RWPE1 (cell line): ENCODE measurements at places on chromosomes 2 and 18.
A peak's percentile ranks its signal among the peaks of the same experiment; 100 is the strongest.

DNA sequence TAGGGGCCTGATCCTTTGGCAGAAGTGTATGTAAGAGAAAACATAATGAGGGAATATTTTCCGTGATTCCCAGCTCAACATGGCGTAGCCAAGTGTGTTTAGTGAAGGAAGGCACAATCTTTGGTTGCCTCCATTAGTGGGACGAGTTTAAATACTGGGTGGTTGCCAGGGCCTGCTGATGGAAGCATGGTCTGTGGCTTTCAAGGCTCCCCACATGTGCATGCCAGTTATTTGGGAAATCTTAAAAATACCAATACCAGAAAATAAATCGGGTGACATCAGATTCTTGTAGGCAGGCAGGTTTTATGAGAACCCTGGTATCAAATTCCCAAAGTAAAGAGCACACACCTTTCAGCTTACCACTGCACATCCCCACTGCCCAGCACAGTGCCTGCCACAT lies 7.1 kb downstream of the MYL12A start:
- no peak for DNase-seq

DNA sequence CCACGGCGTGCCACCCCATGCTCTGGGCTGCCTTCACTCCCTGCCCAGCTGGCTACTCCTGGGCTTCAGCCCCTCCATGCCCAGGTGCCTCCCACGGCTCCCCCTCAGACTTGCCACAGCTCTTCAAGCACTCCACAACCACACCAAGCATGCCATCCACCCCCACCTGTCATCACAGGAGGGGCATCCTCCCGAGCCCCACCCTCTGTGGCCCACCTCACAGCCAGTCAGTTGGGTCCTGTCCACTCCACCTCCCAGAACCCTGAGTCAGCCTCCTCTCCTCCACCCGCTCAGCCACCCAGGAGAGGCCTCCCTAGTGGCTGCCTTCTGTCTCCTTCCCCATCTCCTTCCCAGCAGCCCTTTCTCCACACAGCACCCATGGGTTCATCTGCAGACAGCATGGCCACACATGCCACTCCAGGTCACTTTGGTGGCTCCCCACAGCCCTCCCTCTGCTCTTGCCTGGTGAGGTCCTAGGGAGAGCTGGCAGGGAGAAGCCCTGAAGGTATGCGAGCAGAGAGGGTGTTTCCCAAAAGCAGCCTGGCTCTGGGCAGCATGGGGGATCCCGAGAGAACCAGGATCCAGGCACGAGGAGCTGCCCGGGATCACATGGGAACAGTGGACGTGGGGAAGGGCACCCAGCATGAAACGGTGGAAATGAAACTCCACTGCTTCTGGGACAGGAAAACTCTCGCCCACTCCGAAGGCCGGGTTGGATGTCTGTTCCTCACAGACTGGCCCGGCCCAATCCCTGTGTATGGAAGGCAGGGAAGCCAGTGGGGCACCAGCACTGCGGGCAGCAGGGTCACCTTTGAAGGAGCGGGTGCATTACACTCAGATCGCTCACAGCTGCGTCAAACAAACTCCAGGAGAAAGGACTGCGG lies 2.7 kb downstream of the LIMS2 start:
- no peak for DNase-seq

DNA sequence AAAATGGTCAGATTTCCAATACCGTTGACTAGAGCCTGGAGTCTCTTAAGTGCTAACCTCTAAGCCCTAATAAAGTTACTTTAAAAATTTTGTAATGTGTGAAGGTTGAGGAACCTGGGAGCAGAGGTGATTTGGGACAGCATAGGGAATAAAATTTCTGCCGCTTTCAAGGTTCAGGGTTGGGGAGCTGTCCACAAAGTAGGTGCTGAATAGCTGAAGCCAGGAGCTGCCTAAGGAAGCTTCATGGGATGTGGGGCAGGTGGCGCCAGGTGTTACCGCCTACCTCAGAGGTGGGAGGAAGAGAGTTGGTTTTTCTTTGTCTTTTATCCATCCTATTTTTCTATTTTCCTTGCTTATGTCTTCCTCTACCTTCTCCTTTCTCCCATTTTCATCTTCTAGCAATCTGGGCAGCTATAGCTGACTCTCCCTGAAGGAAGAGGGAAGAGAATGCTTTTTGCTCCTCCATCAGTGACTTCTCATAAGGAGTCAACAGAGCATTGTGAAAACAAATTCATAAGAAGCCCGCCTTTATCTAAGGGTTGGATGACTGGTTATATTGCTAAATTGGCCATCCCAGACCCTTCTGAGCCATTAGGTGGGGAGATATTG lies 178.7 kb downstream of the CLIP4 start:
- peak; percentile 64 for DNase-seq

DNA sequence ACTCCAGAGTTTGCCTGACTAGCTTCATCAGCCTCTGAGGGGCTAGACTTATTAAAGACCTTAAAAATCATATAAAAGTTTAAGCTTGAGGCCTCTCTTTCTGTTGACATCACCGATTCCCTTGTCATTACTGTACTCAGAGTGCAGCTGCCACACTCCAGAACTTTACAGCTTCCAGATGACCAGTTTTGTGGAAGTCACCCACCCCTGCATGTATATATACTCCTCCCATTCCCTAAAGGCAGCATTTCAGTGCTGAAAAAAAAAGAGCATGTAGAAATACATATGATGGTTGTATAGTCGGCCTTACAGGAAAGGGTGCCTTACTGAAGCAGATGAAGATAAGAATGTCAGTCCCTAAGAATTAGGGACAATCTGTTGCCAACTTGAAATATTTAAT lies 117.3 kb downstream of the FEZ2 start:
- DNase-seq = no peak

GRCh38 chr2:47483191-47483590 lies 80.2 kb downstream of the MSH2 start:
- DNase-seq = no peak

DNA sequence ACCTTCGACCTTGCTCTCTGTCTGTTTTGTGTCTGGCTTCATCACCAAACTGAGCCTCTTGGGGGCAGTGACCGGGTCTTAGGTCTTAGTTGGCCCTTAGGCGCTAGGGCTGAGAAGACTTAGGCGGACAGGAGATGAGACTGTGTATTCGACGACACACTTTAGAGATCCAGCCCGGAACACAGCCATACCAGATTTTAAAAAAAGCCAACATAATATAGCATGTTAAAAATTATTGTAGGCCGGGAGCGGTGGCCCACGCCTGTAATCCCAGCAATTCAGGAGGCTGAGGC lies 9.5 kb upstream of the PROC start:
- DNase-seq = no peak
